T1000 (cell line): ENCODE measurements at places on chromosomes 5 and 9.

- DNase-seq, result no peak
Observed at GRCh38 chr5:114830114-114830513, 339.6 kb downstream of the TRIM36 start.

- DNase-seq, result no peak
Observed at GRCh38 chr5:106376522-106376921, 1294.2 kb downstream of the EFNA5 start.

DNA sequence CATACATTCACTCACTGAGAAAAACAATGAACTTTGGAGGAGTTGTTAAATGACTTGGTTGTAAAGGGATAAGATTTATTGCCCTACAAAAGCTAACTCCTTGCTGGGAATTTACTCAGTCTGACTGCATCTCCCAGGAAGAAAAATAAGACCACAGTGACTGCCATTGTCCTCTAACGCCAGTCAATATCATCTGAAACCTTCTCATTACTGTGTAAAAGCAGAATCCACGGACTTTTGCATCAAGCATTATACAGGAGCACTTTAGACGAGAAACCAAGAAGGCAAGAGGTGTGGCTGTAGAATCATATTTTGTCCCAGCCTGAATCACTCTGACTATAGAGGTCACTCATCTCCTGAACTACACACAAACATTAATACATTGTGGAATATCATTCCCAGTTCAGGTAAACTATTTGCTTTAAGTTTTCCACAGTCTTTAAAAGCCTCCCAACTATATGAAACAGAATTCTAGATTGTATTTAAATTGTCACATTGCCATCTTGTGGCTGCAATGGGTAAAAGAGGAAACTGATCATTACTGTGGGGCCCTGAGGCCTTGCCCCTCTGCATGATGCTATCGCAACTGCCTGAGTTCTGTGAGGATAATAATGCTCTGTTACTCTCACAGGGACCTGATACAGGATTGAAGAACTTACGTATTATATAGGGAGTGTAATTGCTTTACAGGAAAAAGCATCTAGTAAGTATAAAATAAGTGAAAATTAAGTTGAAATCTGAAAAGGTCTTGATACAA is 142.9 kb downstream of the SLCO4C1 start:
- DNase-seq, result no peak

DNA sequence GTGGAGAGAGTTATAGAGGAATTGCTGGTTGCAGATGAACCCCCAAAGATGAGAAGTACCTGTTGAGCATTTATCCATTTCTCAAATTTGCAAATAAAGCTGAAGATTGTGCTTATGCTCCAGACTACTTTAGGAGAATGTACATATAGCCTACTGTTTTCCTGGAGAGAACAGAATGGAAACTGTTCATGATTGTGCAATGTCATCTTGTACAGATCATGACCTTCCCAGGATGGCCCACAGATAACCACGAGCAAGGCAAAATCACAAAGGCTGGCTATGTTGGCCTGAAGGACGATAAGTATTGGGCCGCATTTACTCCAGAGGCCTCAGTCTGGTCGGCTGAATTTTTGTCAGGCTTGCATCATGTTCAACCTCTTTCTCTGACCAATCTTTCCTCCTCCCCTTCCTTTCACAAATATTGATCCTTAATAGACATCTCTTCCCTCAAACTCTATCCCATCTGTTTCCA is 28.5 kb upstream of the RICTOR start:
- DNase-seq, result no peak

DNA sequence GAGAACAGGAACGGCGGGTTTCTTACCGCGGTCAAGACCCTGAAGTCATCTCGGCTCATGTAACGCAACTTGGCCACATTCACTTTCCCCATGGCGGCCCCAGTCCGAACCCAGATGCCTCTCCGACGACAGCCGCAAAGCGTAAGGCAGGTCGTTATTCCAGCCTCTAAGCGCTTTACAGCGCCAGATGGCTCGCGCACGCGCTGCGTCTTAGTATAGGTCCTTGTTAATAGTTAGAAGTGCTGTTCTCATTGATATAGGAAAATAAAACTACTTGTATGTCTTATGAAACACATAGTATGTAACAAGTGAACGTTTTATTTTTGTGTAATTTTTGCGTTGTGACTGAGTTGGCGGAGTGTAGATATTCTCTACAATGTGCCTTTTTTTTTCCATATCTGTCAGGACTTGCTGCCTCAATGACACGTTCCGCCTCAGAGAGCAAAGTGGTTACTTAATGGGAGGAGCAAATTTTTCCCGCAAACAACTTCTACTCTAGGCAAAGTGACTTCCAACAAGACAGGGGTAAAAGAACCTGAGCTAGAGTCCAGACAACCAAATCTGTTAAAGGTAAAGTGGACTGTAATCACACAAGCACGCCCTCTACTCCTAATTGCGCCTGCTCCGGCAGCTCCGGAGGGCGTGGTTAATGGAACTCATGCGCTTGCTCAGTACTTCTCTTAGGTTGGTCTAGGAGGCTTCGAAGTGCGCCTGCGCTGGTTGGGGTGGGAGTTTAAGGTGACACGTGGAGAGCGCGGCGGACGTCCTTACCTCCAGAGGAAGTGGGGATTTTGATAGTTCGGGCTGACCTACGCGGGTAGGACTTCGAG is at the start of gene RIOK2:
TSS of gene RIOK2 (minus strand) at position 148 of the 830 bp plus-strand sequence. CDS start at position 92, 56 bp downstream.
- peak; percentile 81 for DNase-seq

GRCh38 chr5:39178171-39178570 is 41.2 kb downstream of the FYB1 start:
- DNase-seq, result no peak

DNA sequence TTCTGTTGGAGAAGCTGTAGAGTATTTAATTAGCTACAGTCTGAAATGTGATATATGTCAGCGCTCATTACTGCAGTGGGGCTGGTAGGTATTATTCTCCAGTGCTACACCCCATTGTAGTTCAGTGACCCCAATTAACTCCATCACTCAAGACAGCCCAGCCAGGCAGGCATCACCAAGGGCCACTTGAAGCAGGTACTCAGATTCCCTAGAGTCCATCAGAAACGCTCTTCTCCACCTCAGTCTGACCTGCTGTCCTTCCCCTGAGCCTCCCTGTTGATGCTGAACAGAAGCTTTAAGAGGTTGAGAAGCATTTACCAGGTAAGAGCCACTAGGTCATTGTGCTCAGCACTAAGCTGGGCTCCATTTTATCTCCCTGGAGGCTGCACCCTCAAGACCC is 71.8 kb downstream of the GALNT10 start:
- DNase-seq, result no peak

- DNase-seq, result no peak
Observed at GRCh38 chr5:173848986-173849596, 39.1 kb upstream of the CPEB4 start.

- DNase-seq, result peak; percentile 73
Observed at GRCh38 chr9:21974722-21975409, 19.3 kb downstream of the CDKN2A start.

DNA sequence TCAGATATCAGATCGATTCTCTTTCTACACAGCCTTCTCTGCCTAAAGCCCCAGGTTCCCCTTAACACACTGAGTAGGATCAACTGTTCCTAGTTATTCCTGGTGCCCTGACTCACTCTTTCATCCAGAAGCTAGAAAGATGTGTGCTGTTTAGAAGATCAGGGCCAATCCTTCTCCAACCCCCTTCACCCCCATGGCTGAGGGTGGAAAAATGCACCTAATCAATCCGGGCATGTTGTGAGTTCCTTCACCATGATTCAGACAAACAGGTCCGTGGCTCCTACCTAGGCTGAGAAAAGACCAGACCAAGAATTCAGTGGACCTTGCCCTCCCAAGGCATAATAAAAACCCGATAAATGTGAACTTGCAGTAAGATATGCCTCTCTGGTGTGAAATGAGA is 85.4 kb upstream of the EQTN start:
- no peak for DNase-seq

GRCh38 chr5:154236-154635 is 37.1 kb upstream of the LRRC14B start:
- no peak for DNase-seq

- no peak for DNase-seq
Observed at GRCh38 chr5:133478199-133478985, 133.9 kb downstream of the FSTL4 start.

DNA sequence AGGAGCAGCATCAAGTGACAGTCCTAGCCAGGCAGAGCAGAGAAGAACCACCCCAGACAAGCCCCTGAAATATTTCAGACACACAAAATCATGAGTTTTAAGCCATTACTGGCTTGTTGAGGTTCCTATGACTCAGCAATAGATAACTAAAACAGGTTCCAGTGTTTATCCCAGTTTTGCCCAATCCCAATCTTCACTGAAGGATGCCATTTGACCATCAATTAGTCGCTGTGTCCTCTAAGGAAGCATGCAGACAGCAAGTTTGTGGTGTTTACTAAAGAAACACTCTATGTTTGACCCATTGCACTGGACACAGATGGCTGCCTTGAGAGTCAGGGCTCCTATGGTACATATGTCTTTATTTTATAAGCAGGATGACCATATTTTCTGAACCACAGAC is 186.7 kb downstream of the SYK start:
- DNase-seq, result no peak

- no peak for DNase-seq
Observed at GRCh38 chr5:134784241-134784920, 25.8 kb downstream of the DDX46 start.

- no peak for DNase-seq
Observed at GRCh38 chr5:176614805-176615478, 5.0 kb upstream of the GPRIN1 start.

DNA sequence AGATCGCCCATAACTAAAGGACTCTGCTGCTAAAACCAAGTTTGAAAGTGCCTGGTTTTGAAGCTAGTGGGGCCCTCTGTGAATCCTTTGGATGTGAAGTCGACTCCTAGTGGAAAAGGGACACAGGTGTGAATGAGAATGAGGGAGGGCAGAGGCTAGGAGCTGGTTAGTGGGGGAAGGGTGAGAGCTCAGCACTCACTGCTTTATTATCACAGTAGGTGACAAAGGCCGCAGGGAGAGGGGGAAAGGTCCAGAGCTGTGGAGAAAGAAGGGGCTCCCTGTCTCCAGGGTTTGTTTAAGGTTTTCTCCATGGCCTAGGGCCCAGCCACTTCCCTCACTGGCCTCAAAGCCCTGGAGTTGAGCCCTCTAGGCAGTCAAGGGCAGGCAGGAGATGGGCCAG is 3.5 kb downstream of the HDHD3 start:
- DNase-seq, result no peak

GRCh38 chr9:68552700-68553476 is 12.2 kb upstream of the TMEM252 start:
- DNase-seq, result no peak

DNA sequence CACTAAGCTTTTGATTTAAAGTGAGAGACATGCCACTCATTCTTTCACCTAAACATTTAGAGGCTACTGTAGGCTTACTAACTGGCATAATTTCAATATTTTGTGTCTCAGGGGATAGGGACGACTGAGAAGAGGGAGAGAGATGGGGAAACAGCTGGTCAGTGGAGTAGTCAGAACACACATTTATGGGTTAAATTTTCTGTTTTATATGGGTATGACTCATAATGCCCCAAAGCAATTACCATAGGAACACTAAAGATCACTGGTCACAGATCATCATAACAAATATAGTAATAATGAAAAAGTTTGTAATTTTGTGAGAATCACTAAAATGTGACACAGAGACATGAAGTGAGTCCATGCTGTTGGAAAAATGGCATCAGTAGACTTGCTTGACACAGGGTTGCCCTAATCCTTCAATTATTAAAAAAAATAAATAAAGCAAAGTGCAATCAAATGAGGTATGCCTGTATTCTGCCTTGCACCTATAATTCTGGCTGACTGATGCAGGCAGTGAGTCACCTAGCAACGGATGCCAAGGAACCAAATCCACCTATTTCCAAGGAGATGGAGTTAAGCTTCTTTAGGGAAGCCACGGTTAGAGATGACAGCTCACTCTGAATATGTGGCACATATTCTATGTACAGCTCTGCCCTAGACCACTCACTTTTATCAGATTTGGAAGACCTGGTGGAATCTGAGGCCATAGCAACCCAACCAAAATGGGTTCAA is 166.1 kb downstream of the MARCHF11 start:
- peak; percentile 40 for DNase-seq

DNA sequence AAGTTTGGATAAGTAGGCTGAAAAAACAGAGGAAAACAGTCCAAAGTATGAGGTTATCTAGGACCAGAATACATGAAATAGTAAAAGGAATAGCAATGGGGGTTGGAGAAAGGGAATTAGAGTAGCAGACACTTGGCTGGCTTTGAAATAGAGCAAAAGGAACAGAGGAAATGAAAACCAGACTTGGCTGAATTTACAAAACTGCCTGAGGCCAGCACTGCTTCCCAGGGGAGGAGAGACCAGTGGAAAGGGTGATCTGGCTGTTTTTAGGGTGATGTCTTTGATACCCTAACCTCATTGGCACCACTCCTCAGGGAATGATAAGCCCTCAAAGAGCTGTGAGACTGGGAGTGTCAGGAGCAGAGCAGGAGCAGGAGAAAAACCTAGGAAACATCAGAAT is 413.4 kb upstream of the SLC30A5 start:
- no peak for DNase-seq

DNA sequence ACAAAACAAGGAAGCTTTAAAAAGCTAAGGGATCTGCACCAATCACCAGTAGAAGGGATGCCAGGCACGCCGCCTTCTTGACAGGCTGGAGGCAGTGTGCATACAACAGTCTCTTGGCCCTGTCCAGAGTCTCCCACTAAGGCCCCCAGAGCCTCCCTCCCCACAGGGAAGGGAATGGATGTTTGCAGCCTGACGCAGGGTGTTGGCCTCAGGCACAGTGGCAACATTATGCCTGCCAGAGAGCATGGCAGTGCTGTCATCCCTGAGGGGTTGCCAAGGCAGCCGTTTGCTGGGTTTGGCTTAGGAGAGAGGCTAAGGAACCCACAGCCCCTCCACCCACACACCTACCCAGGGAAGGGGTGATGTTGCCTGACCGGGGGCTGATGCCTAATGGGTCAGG is 4.8 kb downstream of the HBEGF start:
- DNase-seq, result peak; percentile 28

GRCh38 chr5:129743541-129744187 is 4.2 kb upstream of the MINAR2 start:
- no peak for DNase-seq

GRCh38 chr9:70413464-70413798 is 1.0 kb downstream of the KLF9 start:
- peak; percentile 59 for DNase-seq

GRCh38 chr5:32241034-32241783 is 67.1 kb upstream of the GOLPH3 start:
- no peak for DNase-seq

- DNase-seq, result peak; percentile 52
Observed at GRCh38 chr9:23769307-23769935, 56.6 kb downstream of the ELAVL2 start.

GRCh38 chr9:117101008-117101407 is 313.8 kb downstream of the ASTN2 start:
- DNase-seq, result no peak
